ENCODE measurements at places on chromosomes 7 and 10.

GRCh38 chr10:12643279-12643678 is 293.9 kb downstream of the CAMK1D start:
- DNase-seq = no peak

- DNase-seq = peak; percentile 31
Observed at GRCh38 chr7:36851382-36851781, 127.1 kb upstream of the AOAH start.

- no peak for DNase-seq
Observed at GRCh38 chr10:99685597-99685967, 26.3 kb downstream of the ENTPD7 start.

GRCh38 chr10:3783316-3783681 is 1.7 kb downstream of the KLF6 start:
- DNase-seq = peak; percentile 93

GRCh38 chr10:106609470-106610266 is 554.8 kb downstream of the SORCS1 start:
- DNase-seq = peak; percentile 72

GRCh38 chr10:34386921-34387320 is 428.2 kb downstream of the PARD3 start:
- no peak for DNase-seq

DNA sequence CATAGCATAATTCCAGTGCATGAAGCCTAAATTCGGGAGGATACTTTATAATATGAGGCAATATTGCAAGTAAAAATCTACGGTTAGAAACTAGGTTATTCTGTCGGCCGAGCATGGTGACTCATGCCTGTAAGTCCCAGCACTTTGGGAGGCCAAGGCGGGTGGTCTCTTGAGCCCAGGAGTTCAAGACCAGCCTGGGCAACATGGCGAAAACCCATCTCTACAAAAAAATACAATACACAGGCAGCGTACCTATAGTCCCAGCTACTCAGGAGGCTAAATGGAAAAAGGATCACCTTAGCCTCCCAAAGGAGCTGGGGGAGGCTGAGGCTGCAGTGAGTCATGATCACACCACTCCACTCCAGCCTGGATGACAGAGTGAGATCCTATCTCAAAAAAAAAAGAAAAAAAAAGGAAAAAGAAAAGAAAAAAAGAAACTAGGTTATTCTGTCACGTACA is 14.2 kb downstream of the SKAP2 start:
- DNase-seq = no peak

- DNase-seq = no peak
Observed at GRCh38 chr10:30453764-30454527, 20.0 kb downstream of the MAP3K8 start.

- DNase-seq = no peak
Observed at GRCh38 chr7:112073530-112073929, 132.7 kb downstream of the DOCK4 start.

GRCh38 chr7:83640731-83641537 is 8.0 kb downstream of the SEMA3E start:
- DNase-seq = no peak

DNA sequence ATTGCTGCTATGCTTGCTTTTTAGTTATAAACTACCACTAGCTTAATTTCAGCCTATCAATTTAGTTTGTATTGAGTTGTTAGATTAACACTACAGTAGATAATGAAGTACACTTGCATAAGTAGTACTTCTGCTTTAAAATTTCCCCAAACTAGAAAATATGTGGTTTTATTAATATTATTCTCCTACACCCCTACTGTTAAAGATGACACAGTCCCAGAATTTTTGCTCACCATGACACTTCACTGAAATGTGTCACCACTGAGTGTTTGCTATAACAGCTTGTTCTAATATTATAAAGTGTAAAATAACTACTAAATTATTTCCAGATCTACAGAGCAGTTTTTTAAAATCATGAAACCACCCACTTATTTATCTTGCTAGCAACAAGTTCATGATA is 31.6 kb downstream of the RHEB start:
- no peak for DNase-seq

DNA sequence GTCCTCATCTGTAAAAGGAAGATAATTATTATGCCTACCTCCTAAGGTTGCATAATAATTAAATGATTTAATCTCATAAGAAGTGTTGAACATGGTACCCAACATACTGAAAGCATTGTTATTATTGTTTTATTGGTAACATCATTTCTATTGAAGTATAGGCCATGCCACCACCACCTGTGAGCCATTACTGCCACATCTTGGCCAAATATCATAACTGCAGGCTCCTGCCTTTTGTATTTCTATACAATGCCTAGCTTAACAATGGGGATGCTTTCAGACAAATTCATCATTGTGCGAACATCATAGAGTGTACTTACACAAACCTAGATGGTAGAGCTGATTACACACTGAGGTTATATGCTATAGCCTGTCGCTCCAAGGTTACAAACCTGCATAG is 61.1 kb upstream of the NPSR1 start:
- no peak for DNase-seq
